ENCODE measurements at places on chromosomes 1 and 21. TPM values are rescaled to one million over a fixed set of nuclear protein-coding genes. Genes with fewer than 3 reads are reported as not detected.

Gene SPATA17
- total RNA-seq = not detected

Gene RUNX3
- total RNA-seq = 147 TPM

Gene SLC66A1
- 4.0 TPM for total RNA-seq

Gene DIRAS3
- total RNA-seq = not detected

Gene FCAMR
- not detected for total RNA-seq

Gene TMEM200B
- not detected for total RNA-seq

Gene CELA3A
- not detected for total RNA-seq

Gene ERO1B
- total RNA-seq = 1.3 TPM

Gene PIK3CD
- total RNA-seq = 283 TPM

Gene ITLN2
- not detected for total RNA-seq

Gene VCAM1
- 0.11 TPM for total RNA-seq

Gene GBP4
- 60.7 TPM for total RNA-seq

DNA sequence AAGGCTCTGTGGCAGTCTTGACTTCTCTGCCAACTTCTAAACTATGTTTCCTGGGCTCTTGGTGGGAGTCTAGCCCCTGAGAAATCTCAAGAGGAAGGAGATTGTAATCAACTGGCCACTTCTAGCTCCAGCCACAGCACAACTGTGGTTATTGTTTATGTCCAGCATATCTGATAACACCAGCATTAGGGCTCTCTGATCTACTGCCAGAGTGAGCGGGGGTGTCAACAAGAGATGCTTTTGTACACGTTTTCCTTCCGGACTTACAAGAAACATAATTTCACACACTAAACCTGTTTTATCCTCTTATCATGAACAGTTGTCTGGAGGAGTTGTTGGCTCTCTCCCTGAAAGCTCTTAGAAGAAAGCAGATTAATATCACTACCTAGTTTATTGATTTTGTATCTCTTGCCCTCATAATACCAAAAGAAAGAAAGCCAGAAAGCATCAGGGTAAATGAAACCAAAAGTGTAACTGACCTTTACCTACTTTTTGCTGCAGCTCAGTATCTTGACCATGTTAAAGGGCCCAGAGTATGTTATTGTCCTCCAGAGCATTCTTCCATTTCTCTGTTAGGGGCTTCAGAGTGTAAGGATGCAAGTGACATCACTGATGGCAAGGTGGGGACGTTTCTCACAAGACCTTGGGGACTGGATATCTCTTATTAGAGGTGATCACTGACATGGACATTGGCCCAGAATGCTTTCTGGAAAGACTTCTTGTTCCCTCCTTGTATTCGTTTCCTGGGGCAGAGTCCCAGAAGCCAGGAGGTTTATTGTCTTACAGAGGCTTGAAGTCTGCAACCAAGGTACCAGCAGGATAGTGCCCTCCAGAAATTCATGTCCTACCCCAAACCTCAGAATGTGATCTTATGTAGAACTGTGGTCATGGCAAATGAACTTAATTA lies 9.6 kb upstream of the SH2D1B start:
- no peak for DNase-seq
- no peak overlapping the region for H3K27ac ChIP-seq
- no peaks in the 10 kb centered on the region for H3K4me1 ChIP-seq
- H3K36me3 ChIP-seq = no peaks in the 10 kb centered on the region
- peaks cover 6% of the 10 kb centered on the region for H3K27me3 ChIP-seq

GRCh38 chr1:10692401-10693021 lies 103.9 kb downstream of the CASZ1 start:
- H3K4me1 ChIP-seq = peaks cover 20% of the 10 kb centered on the region
- no peaks in the 10 kb centered on the region for H3K36me3 ChIP-seq
- peaks cover 7% of the 10 kb centered on the region for H3K27me3 ChIP-seq
- peak overlapping the region; percentile 44 for H3K27ac ChIP-seq
- peak overlapping the region; percentile 86 for H3K4me3 ChIP-seq

- H3K36me3 ChIP-seq = no peaks in the 10 kb centered on the region
- peaks cover 34% of the 10 kb centered on the region for H3K4me1 ChIP-seq
- DNase-seq = no peak
- H3K4me3 ChIP-seq = no peak overlapping the region
- H3K27me3 ChIP-seq = no peaks in the 10 kb centered on the region
Observed at GRCh38 chr1:192512426-192513162, 63.0 kb upstream of the RGS1 start.

DNA sequence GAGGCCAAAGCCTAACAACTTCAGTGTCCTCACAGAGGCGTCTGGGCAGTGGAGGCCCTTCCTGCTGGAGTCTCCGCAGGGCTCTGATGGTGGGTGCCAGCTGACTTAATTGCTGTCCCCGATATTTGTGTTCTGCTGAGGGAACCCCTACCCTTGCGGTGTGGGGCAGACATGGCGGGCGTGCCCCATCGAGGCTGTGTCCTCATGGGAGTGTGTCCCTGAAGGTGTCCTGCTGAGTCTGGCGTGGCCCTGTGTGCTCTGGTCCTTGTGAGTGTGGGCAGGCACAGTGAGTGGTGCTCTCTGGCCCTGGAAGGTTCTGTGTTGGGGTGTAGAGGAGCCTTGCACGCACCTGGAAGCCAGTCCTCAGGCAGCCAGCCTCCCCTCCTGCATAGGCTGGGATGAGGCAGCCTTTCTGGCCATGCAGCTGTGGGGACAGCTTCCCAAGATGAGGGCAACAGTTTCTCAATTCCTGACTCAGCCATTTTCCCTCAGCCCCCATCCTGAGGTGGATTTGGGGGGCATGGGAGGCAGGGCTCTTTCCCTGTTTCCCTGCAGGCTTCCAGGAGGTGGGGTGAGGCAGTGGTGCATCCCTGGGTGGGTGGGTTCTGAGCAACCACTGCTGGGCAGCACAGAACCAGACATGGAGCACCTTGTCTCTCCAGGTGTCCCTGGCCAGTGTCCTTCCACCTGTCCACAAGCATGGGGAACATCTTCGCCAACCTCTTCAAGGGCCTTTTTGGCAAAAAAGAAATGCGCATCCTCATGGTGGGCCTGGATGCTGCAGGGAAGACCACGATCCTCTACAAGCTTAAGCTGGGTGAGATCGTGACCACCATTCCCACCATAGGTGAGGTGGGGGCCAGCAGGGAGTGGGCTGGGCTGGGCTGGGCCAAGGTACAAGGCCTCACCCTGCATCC lies 6.5 kb downstream of the C1orf35 start:
- DNase-seq = no peak
- H3K27ac ChIP-seq = no peak overlapping the region
- H3K4me3 ChIP-seq = no peak overlapping the region
- peaks cover 86% of the 10 kb centered on the region for H3K36me3 ChIP-seq
- H3K27me3 ChIP-seq = no peaks in the 10 kb centered on the region

- no peak overlapping the region for H3K27ac ChIP-seq
- H3K4me3 ChIP-seq = no peak overlapping the region
- no peaks in the 10 kb centered on the region for H3K27me3 ChIP-seq
- H3K36me3 ChIP-seq = peaks cover 50% of the 10 kb centered on the region
Observed at GRCh38 chr1:37872692-37873091, 13.3 kb upstream of the MTF1 start.

DNA sequence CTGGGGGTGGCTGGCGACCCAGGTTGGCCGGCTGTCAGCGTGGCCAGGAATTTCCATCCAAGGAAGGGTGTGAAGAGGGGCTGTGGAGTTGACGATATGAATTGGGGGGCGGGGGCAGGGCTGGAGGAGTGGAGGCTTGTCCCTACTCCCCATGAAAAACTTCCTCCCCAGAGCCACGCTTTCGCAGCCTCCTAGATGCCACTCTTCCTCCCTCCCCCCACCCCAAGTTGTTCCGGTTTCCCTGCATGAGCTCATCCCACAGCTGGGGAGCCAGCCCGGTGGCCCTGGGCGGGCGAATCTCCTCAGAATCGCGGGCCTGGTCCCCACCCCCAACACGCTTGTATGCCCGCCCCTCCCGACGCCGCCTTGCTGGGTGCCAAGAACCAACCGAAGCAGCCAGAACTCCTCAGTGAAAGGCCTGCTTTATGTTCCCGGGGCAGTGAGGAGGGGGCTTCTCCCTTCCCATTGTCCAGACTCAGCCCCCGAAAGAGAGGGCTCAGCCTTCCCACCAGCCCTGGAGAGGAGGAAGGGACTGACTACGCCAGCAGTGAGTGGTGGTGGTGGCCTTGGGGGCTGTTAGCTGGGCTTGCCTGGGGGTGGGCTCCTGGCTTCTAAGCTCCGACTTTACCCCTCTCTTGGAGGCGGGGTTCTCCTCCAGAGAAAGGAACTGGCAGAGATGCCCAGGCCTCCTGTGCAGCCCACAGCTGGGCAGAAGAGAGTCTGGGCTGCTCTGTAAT lies 1.8 kb upstream of the CSMD2 start:
- H3K36me3 ChIP-seq = peaks cover 2% of the 10 kb centered on the region
- peaks cover 58% of the 10 kb centered on the region for H3K27me3 ChIP-seq
- H3K27ac ChIP-seq = no peak overlapping the region
- no peak for DNase-seq
- H3K4me1 ChIP-seq = peaks cover 12% of the 10 kb centered on the region

GRCh38 chr1:232239998-232240397 lies 389.9 kb downstream of the SIPA1L2 start:
- peaks cover 16% of the 10 kb centered on the region for H3K27me3 ChIP-seq
- H3K36me3 ChIP-seq = no peaks in the 10 kb centered on the region
- DNase-seq = no peak
- H3K4me1 ChIP-seq = no peaks in the 10 kb centered on the region
- no peak overlapping the region for H3K4me3 ChIP-seq

- no peak overlapping the region for H3K27ac ChIP-seq
- H3K36me3 ChIP-seq = no peaks in the 10 kb centered on the region
- no peaks in the 10 kb centered on the region for H3K4me1 ChIP-seq
- H3K27me3 ChIP-seq = peaks cover 3% of the 10 kb centered on the region
- no peak for DNase-seq
- H3K4me3 ChIP-seq = no peak overlapping the region
Observed at GRCh38 chr1:175415129-175415712, 222.6 kb upstream of the KIAA0040 start.

- H3K27me3 ChIP-seq = peaks cover 27% of the 10 kb centered on the region
- H3K4me3 ChIP-seq = no peak overlapping the region
- H3K36me3 ChIP-seq = no peaks in the 10 kb centered on the region
- no peak for DNase-seq
- no peaks in the 10 kb centered on the region for H3K4me1 ChIP-seq
Observed at GRCh38 chr1:52008071-52008809, 17.7 kb upstream of the RAB3B start.

- H3K4me3 ChIP-seq = no peak overlapping the region
- H3K27me3 ChIP-seq = no peaks in the 10 kb centered on the region
- no peak overlapping the region for H3K27ac ChIP-seq
- H3K4me1 ChIP-seq = peaks cover 15% of the 10 kb centered on the region
- no peak for DNase-seq
Observed at GRCh38 chr1:165892935-165893334, 65.5 kb downstream of the UCK2 start.

- peaks cover 33% of the 10 kb centered on the region for H3K4me1 ChIP-seq
- peaks cover 23% of the 10 kb centered on the region for H3K36me3 ChIP-seq
- H3K4me3 ChIP-seq = no peak overlapping the region
- H3K27me3 ChIP-seq = no peaks in the 10 kb centered on the region
- H3K27ac ChIP-seq = no peak overlapping the region
- DNase-seq = no peak
Observed at GRCh38 chr1:54051933-54052430, 1.0 kb downstream of the TMEM59 start.

GRCh38 chr1:196723325-196724185 lies 51.1 kb upstream of the CFHR3 start:
- no peaks in the 10 kb centered on the region for H3K27me3 ChIP-seq
- H3K4me1 ChIP-seq = no peaks in the 10 kb centered on the region
- no peaks in the 10 kb centered on the region for H3K36me3 ChIP-seq

DNA sequence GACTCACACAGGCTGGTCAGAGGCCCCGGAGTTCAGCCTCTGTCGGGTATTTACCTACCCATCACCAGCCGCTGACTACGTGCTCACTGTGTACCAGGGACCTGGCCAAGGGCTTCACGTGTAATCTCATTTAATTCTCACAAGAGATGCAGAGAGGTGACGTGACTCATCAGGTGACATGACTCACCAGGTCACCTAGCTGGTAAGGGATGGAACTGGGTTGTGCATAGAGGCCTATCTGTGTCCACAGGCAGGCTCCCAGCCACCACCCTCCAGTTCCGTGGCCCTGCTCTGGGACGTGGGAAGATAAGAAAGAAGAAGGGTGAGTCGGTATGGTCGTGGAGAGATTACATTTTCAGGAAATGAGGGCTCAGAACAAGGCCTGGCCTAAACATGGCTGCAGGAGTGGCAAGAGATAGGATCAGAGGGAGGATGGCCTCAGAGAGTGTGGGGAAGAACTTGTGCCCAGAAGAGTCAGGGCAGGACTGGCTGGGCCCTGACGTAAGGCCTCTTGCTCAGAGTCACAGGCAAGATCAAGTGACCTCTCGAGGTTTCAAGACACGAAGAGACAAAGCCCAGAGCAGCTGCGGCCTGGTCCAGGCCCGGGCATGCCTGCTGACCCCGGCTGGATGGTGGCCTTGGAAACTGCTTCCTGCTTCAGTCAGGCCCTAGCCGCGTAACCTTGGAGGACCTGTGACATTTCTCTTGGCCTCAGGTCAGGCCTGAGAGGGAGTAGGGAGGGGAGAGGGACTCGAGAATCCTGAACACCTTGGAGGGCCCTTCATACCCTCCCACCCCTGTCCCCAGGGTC lies 52.7 kb upstream of the WASF2 start:
- H3K27me3 ChIP-seq = no peaks in the 10 kb centered on the region
- no peak for DNase-seq
- H3K36me3 ChIP-seq = peaks cover 8% of the 10 kb centered on the region
- H3K4me1 ChIP-seq = peaks cover 21% of the 10 kb centered on the region
- H3K4me3 ChIP-seq = no peak overlapping the region

GRCh38 chr1:57898531-57898930 lies 474.7 kb upstream of the DAB1 start:
- DNase-seq = no peak
- H3K27ac ChIP-seq = no peak overlapping the region
- no peak overlapping the region for H3K4me3 ChIP-seq
- H3K27me3 ChIP-seq = no peaks in the 10 kb centered on the region

GRCh38 chr1:118987468-118988185 lies 516 bp downstream of the TBX15 start:
- peaks cover 21% of the 10 kb centered on the region for H3K4me1 ChIP-seq
- peaks cover 38% of the 10 kb centered on the region for H3K36me3 ChIP-seq
- peak overlapping the region; percentile 5 for H3K4me3 ChIP-seq
- H3K27ac ChIP-seq = peak overlapping the region; percentile 69

- H3K4me1 ChIP-seq = no peaks in the 10 kb centered on the region
- no peak overlapping the region for H3K27ac ChIP-seq
- no peak for DNase-seq
- H3K27me3 ChIP-seq = peaks cover 27% of the 10 kb centered on the region
- no peak overlapping the region for H3K4me3 ChIP-seq
Observed at GRCh38 chr1:160891474-160891873, 6.5 kb upstream of the ITLN1 start.

GRCh38 chr1:8293118-8293517 lies 24.8 kb upstream of the SLC45A1 start:
- H3K36me3 ChIP-seq = no peaks in the 10 kb centered on the region
- H3K27ac ChIP-seq = no peak overlapping the region
- no peak for DNase-seq
- H3K4me3 ChIP-seq = no peak overlapping the region
- H3K4me1 ChIP-seq = no peaks in the 10 kb centered on the region
- no peaks in the 10 kb centered on the region for H3K27me3 ChIP-seq

DNA sequence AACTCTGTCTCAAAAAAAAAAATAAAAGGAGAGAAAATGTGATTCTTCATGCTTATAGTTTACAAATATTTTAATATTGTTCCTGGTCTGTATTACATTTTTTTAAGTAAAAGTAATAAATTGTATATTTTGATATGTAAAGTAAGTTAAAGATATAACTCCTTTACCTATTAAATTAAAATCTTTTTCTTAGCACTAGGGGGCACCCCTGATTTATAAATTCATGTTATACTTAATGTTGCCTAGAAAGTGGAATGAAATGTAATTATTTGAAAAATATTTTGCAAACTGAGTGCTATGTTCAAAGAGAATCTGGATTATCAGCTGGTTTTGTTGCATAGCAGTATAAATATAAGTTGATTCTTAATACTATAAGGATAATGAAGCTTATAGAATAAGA lies 49.2 kb downstream of the RALGPS2 start:
- H3K4me1 ChIP-seq = no peaks in the 10 kb centered on the region
- peaks cover 4% of the 10 kb centered on the region for H3K36me3 ChIP-seq
- H3K4me3 ChIP-seq = no peak overlapping the region
- DNase-seq = no peak
- no peaks in the 10 kb centered on the region for H3K27me3 ChIP-seq

All from activated CD8-positive, alpha-beta T cell treated with anti-CD3 and anti-CD28 coated beads, Interleukin-2, amount 10 ng/mL, durations not matched to agents 7 days and 5 days (primary cell).